ENCODE measurements at places on chromosomes 3 and 15.

- DNase-seq: no peak
Observed at GRCh38 chr3:192372616-192373015, 354.7 kb downstream of the FGF12 start.

- peak; percentile 56 for DNase-seq
Observed at GRCh38 chr3:136209921-136210320, 13.8 kb upstream of the MSL2 start.

DNA sequence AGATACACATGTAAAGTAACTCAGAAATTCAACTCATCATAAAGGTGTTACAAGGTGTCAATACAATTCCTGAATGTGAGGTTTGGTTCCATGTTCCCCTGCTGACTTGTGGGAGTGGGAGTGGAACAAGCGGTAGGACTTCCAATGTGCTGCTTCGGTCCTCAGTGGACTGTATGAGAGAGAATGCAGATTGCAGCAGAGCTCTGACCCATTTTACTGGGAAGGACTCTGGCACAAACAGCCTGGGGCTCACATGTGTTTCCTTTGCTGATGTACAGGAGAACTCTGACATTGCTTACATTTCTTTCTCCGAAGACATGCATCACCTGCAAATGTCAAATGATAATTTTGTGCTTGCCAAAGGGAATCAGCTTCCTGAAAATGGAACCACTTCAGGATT is 111.5 kb downstream of the UNC13C start:
- no peak for DNase-seq

DNA sequence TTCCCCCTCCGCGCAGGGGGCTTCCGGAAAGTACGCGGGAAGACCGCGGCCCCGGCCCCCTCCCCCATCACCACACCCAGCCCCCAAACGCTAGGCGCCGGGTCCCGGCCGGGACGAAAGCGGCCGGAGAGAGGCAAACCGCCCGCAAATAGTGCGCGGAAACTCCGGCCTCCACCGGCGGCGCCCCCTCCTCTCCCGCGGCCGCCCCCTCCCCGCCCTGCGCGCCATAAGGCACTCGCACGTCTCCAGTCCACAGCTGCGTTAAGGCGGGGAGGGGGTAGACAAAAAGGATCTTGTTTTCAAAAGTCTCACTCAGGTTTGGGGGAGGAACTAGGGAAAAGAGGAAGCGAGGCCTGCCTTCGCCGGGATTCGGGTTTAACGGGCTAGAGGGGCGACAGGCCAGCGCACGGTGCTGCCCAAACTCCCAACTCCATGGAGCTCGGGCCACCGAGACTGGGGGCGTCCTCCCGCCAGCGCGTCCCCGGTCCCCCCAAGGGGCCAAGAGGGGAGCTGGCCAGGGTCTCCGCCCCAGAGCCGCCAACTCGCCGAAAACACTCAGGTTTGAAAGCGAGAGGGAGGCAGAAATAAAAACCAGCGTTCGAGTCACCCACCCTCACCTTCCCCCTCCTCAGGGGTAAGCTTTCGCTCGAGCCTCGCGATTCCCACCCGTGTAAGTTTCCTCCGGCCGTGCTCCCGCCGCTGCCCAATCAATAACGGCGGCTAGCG is 1.8 kb downstream of the ANP32A start:
- peak; percentile 37 for DNase-seq

DNA sequence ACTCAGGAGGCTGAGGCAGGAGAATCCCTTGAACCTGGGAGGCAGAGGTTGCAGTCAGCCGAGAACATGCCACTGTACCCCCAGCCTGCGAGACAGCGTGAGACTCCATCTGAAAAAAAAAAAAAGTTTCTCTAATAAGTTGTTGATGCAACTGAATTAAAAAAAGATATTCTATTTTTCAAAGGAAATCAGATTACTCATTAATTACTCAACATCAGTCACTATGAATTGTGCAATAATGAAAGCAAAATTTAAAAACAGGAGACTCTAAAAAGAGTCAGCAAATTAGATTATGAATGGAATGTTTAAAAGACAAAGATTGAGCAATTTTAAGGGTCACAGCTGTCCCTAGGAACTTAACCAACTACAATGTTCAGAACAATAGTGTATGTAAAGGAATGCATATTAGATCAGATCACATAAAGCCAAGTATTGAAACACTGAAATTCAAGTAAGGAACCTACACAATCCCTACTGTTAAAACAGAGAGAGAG is 60.2 kb upstream of the SLC4A7 start:
- DNase-seq: peak; percentile 71

DNA sequence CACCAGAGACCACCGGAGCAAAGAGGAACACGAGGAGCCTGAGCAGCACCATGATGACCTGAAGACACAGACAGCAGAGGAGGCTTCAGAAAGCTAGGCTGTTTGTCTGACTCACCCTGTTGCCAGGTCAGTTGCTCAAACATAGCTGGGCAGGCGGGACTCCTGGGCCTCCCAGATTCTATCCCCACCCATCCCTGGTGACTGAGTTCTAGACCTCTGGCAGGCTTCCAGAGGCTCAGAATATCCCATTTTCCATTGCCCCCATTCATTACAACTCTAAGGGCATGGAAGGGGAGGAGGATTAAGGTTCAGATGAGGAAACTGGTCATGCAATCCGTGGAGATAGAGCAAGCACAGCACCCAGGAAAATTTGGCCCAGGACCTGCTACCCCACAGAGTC is at the start of gene CDHR4:
CDHR4 (minus strand) TSS at position 113 of the 400 bp plus-strand sequence; CDS start at position 52, 61 bp downstream.
- peak; percentile 82 for DNase-seq

- peak; percentile 55 for DNase-seq
Observed at GRCh38 chr3:191387441-191388077, 57.2 kb upstream of the UTS2B start.

- DNase-seq: no peak
Observed at GRCh38 chr3:160671231-160671630, 5.7 kb upstream of the ARL14 start.

- no peak for DNase-seq
Observed at GRCh38 chr3:41120460-41120859, 78.8 kb upstream of the CTNNB1 start.

- DNase-seq: no peak
Observed at GRCh38 chr3:134910026-134910425, 115.0 kb downstream of the EPHB1 start.

DNA sequence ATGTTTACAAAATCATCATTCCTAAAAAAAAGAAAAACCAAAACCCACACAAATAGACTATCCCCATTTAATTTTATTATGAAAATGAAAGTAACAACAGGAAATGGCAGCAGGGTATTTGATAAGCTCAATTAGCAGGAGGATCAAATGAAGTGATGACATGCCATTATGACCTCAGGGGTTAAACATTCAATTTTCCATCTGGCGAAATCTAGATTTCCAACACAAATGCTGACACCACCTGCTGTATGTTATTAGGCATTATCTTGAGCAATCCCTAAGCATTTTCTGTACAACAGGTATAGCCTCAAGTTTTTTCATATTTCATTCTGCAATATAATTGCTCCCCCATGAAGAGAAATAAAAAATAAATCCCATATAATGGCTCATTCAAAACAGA is 57.1 kb downstream of the SHQ1 start:
- DNase-seq: peak; percentile 25

DNA sequence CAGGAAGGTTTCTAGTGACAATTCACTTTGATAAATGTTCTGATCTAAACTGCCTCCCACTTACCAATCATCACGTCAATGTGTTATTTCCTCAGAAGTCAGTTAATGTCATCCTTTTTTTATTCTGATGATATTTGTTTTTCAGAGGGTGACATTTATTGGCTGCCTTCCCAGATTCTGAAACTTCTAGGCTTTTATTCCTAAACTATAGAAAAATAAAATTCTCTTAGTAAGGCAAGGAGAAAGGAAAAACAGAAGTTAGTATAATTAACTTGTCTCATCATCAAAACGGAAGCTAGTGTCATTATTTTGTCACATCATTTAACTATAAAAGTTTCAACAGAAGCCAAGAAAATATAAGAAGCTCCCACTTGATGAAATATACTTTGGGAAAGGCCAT is 100.0 kb upstream of the C3orf80 start:
- peak; percentile 35 for DNase-seq

GRCh38 chr15:99704444-99704838 is 28.8 kb downstream of the LYSMD4 start:
- peak; percentile 90 for DNase-seq

GRCh38 chr3:189698811-189699210 is 67.6 kb downstream of the TP63 start:
- DNase-seq: peak; percentile 14

DNA sequence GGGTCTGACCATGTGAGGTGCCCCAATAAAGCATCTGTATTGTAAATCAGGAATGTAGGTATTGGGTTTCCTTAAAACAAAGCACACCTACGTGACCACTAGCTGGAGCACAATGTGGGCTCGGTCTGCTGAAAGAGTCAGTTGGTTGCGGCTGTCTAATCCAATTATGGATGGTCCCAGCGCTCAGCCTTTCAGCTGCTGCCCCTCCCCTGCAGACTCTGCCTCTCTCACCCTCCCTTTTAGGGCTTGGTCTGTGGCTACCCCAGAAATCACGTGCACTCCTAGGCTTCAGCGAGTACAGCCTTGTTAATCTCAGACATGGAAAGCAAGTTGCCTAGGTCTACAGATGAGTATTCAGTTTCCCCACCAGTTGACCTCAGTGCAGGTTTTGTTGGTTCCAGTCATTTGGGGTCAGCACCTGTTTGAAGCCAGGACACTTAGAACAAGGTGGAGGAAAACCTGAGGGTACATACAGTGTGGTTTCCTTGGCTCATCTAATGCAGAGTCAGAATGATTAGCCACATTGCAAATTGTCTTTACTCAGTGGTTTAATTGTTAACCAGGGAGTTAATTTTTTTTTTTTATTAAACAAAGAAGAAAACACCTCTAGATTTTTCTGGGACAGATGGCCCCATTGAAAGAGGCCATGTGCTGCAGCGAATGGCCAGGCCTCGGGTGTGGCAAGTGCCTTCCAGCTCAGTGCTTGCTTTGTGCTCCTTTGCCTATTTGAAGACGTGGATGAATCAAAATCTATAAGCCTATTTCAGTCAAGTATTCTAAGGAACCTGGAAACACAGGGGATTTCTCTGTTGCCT is 137.7 kb downstream of the IGF1R start:
- DNase-seq: no peak

DNA sequence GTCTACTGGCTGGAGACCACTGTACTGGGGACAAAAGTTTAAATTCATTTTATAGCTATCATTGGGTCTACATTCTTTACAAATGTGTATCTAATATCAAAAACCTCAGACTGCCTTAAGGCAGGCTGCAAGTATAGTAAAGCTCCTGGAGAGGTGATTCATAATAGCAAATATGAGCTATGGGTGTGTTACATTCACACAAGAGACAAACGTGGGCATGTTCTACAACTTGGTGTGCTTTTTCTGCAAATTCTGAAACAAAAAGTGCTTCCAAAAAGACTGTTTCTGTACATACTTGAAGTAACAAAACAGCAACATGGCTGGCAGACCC is 1101.4 kb downstream of the ROBO1 start:
- peak; percentile 84 for DNase-seq

- DNase-seq: no peak
Observed at GRCh38 chr3:64456674-64457073, 231.1 kb downstream of the ADAMTS9 start.

GRCh38 chr3:58192069-58192468 is 18.7 kb downstream of the DNASE1L3 start:
- DNase-seq: no peak

GRCh38 chr3:59866076-59866475 is 816.3 kb upstream of the CFAP20DC start:
- DNase-seq: peak; percentile 17

GRCh38 chr3:39086144-39086543 is 21.3 kb downstream of the GORASP1 start:
- DNase-seq: no peak

DNA sequence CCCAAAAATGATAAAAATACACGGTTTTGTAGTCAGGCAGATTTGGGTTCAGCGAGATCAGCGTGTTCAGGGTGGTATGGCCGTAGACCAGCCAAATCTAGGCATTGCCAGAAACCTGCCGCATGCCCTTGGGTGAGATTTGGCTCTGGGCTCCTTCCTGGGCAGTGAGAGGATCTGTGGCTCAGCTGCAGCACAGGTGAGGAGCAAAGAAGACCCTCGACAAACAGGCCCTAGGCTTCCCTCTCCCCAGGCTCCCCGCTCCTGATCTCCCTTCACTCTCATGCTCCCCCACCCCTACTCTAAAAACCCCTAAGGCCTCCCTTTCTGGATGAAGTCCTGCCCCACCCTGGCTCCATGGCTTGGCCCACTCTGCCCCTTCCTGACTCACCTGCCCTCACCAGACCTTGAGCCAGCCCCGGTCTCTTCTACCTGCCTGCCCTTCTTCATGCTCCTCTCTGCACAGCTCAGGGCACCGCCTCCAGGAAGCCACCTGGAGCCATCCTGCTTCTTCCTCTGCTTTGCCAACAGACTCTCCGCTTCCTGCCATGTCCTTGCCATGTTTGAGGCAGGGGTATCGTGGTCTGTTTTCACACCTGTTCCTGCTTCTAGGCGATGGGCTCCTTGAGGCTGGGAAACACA is 88.1 kb downstream of the CORO2B start:
- no peak for DNase-seq

- DNase-seq: peak; percentile 43
Observed at GRCh38 chr3:8990266-8991215, 27.3 kb upstream of the RAD18 start.

DNA sequence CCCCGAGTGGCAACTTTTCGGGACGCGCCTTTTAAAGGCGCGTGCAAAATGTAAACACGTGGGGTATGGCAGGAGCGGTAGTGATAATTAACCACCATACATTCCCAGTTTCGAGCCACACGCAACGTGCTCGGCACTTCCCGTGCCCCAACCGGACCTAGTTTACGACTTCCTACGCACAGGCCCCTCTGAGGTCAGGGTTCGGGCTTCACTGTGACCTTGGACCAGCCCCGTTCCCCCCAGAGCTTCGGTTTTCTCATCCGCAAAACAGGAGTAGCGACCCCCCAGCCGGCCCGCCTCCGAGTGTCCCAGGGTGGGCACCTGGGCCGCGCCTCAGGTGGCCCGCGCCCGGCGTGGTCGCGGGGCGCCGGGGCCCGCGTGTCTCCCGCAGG is 451 bp downstream of the CHCHD4 start:
- no peak for DNase-seq

GRCh38 chr15:61753018-61753710 is 307.1 kb downstream of the VPS13C start:
- DNase-seq: no peak

DNA sequence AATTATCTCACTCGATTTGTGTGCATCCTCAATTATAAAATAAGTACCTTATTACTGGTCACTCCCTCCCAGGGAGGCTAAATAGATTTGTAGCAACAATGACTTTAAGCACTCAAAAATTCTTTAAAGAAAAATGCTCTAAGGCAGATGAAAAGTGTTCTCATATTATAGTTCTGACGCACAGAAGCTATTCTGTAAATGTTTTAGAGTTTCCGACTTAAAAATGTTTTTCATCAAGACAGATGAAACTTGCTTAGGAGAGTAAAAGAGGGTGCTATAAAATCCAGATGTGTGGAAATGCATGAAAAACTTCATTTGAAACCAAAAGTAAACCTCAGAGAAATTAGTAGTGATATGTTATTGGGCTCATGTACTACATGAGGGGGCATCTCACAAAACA is 398.4 kb upstream of the KCNMB2 start:
- no peak for DNase-seq

GRCh38 chr3:66149269-66149668 is 71.5 kb upstream of the SLC25A26 start:
- DNase-seq: peak; percentile 21

Measured in iris pigment epithelial cell (primary cell).